ENCODE measurements at places on chromosomes 6 and 20.

- peaks cover 27% of the 10 kb centered on the region for H3K4me1 ChIP-seq
- H3K27ac ChIP-seq: no peak overlapping the region
- no peaks in the 10 kb centered on the region for H3K27me3 ChIP-seq
- peaks cover 10% of the 10 kb centered on the region for H3K36me3 ChIP-seq
Measured at GRCh38 chr20:30168025-30168799, 1089.3 kb upstream of the DEFB115 start.

DNA sequence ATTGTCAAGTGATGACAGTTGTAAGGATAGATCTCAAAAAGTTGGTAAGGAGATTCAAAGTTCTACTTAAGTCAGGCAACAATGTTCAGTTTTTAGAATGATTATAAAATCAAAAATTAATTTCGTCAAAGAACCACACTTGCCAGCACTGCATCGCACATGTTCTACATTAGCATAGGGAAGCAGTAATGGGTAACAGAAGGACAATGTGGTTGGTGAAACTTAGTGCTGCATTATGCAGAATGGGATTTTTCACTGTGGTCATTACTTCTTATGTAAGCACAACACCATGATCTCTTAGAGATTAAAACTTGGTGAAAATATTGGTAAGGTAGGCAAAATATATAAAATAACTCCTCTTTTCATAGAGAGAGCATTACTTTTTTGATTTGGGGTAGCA is 173.7 kb upstream of the THEMIS start:
- H3K36me3 ChIP-seq: no peaks in the 10 kb centered on the region
- H3K4me1 ChIP-seq: peaks cover 9% of the 10 kb centered on the region
- DNase-seq: no peak
- H3K27ac ChIP-seq: no peak overlapping the region
- H3K4me3 ChIP-seq: no peak overlapping the region

- no peaks in the 10 kb centered on the region for H3K36me3 ChIP-seq
- DNase-seq: no peak
- H3K27me3 ChIP-seq: no peaks in the 10 kb centered on the region
- H3K27ac ChIP-seq: no peak overlapping the region
- no peaks in the 10 kb centered on the region for H3K4me1 ChIP-seq
Measured at GRCh38 chr6:72939004-72939403, 286.3 kb downstream of the KHDC1L start.

GRCh38 chr6:131460614-131461000 is 112.4 kb upstream of the ARG1 start:
- no peak for DNase-seq
- no peaks in the 10 kb centered on the region for H3K27me3 ChIP-seq
- H3K27ac ChIP-seq: no peak overlapping the region
- no peaks in the 10 kb centered on the region for H3K36me3 ChIP-seq
- no peak overlapping the region for H3K4me3 ChIP-seq
- H3K4me1 ChIP-seq: peaks cover 3% of the 10 kb centered on the region

- no peak overlapping the region for H3K4me3 ChIP-seq
- no peak overlapping the region for H3K27ac ChIP-seq
- H3K27me3 ChIP-seq: no peaks in the 10 kb centered on the region
Measured at GRCh38 chr20:258963-259362, 1.4 kb downstream of the DEFB132 start.

GRCh38 chr6:136213853-136214252 is 36.3 kb downstream of the MTFR2 start:
- H3K4me1 ChIP-seq: no peaks in the 10 kb centered on the region
- no peak overlapping the region for H3K27ac ChIP-seq
- H3K4me3 ChIP-seq: no peak overlapping the region
- no peaks in the 10 kb centered on the region for H3K27me3 ChIP-seq

DNA sequence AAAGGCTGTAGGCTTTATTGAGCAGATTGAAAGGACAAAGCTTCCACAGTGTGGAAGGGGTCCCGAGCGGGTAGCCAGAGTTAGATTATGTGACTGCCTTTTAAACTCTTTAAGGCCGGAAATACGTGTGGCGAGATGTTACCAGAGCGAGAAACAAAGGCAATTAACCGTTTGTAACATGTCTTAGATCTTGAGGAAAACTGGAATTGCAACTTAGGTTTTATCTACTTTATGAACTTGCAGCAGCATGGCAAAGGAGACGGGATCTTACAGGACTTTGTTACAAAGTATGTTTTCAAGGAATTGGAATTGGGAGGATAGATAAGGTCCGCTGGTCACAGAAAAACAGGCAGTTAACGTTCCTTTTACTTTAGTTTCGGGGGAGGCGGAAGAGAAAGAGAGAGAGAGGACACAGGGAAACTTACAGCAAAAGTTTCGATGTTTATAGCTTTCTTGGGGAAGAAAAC is 594.7 kb upstream of the ADGRB3 start:
- H3K4me1 ChIP-seq: no peaks in the 10 kb centered on the region
- no peaks in the 10 kb centered on the region for H3K36me3 ChIP-seq
- no peak overlapping the region for H3K27ac ChIP-seq
- H3K27me3 ChIP-seq: no peaks in the 10 kb centered on the region

DNA sequence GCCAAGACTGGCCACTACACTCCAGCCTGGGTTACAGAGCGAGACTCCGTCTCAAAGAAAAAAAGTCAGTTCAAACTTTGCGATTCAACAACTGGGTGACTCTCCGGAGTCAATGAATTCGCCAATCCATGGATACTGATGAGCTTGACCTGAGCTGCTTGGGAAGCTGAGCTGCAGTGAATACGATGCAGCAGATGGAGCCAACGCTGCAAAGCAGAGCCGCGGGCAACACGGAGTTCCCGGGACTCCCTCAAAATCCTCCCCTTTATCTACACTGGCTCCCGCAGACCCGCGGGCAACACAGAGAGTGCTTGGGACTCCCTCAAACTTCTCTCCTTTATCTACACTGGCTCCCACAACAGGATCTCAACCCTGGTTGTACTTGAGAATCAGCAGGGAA is 62.6 kb upstream of the SALL4 start:
- H3K36me3 ChIP-seq: no peaks in the 10 kb centered on the region
- H3K27me3 ChIP-seq: peaks cover 18% of the 10 kb centered on the region
- H3K4me3 ChIP-seq: no peak overlapping the region
- no peak overlapping the region for H3K27ac ChIP-seq

DNA sequence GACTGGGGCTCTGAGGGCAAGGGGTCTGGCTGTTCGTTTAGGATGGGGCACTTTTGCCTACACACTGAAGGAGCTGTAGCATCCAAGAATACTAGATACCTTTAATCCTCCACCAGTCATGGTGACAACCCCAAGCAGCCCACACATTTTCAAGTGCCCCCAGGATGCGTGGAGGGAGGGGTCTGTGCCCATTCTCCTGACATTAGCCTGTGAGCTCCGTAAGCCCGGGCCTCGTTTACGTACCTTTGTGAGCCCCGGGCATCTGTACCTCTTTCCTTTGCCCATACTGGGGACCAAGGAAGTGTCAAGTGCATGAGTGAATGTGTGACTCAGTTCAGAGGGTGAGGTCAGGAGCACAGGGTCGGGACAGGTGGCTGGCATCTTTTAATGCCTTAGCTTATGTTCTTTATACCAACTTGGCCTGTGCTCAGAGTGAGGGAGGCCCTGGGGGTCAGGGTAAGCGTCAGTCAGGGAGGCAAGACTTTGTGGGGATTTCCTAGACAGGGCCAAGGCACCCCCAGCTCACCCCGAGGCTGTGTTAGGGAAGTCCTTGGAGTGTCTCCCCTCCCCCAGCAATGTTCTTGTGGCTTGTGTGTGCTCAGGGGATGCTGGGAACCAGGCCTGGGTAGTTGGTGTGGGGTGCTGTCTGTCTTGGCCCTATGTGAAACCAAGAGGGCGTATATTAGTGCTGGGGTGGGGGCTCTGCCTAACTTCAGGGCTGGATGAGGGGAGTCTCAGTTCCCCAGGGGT is 12.9 kb downstream of the VEGFA start:
- H3K36me3 ChIP-seq: peaks cover 73% of the 10 kb centered on the region
- no peak overlapping the region for H3K27ac ChIP-seq
- no peaks in the 10 kb centered on the region for H3K27me3 ChIP-seq
- no peaks in the 10 kb centered on the region for H3K4me1 ChIP-seq

GRCh38 chr6:31737315-31737990 is 1.1 kb upstream of the CLIC1 start:
- DNase-seq: no peak
- no peaks in the 10 kb centered on the region for H3K27me3 ChIP-seq

- H3K4me3 ChIP-seq: no peak overlapping the region
- H3K36me3 ChIP-seq: no peaks in the 10 kb centered on the region
- DNase-seq: no peak
- H3K27ac ChIP-seq: no peak overlapping the region
- no peaks in the 10 kb centered on the region for H3K27me3 ChIP-seq
Measured at GRCh38 chr6:74268815-74269599, 573.0 kb downstream of the CD109 start.

GRCh38 chr6:15284743-15285142 is 38.9 kb downstream of the JARID2 start:
- H3K27me3 ChIP-seq: no peaks in the 10 kb centered on the region
- peaks cover 64% of the 10 kb centered on the region for H3K4me1 ChIP-seq

DNA sequence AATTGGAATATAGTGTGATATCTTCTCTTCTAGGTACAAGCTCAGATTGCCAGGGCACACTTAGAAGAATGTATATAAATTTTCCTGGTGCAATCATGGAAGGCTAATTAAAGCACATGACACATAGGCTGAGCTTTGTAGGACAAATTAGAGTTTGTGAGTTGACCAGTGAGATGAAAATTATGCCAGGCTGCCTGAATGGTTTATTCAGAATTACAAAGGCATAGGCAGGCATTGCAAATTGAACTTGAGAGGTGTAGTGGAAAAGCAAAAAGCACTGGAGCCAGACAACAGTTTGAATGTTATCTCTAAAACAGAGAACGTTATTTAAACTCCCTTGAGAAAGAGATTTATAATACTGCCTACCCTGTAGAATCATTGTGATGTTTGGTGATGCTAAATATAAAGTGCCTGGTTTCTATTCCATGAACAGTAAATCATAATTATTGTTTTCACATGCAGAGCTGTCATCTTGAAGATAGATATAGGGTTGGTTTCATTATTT is 712.1 kb downstream of the TBC1D32 start:
- H3K4me1 ChIP-seq: no peaks in the 10 kb centered on the region
- no peaks in the 10 kb centered on the region for H3K36me3 ChIP-seq
- no peak overlapping the region for H3K4me3 ChIP-seq
- H3K27me3 ChIP-seq: no peaks in the 10 kb centered on the region
